Stimulated activated CD4-positive, alpha-beta T cell treated with anti-CD3 and anti-CD28 coated beads, Interleukin-1b, Interleukin-23, amount 100 ng/mL, for 1 hour (primary cell): ENCODE measurements at places on chromosomes 3 and 15.

DNA sequence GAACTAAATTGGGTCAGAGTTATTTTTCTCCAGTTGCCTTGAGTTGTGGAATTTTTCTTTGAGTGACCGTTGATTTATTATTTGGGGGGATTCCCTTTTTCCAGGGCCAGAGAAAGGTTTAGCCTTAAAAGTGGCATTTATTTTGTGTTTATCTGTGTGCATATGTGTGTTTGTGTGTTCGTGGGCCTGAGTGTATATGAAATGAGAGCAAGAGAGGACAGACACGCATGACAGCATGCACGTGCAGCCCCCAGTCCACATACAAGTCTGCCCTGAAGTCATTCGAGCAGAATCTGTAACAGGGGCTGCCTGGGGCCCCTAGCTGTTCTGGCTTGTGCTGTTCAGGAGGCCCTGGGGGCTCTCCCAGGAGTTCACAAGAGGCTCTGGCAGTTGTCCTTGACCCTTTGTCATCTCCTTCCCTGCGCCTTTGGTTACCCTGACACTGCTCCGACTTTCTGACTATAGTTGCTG lies 18.3 kb upstream of the TRAK1 start:
- DNase-seq, result no peak

GRCh38 chr3:190811775-190812480 lies 50.6 kb downstream of the GMNC start:
- DNase-seq, result no peak

DNA sequence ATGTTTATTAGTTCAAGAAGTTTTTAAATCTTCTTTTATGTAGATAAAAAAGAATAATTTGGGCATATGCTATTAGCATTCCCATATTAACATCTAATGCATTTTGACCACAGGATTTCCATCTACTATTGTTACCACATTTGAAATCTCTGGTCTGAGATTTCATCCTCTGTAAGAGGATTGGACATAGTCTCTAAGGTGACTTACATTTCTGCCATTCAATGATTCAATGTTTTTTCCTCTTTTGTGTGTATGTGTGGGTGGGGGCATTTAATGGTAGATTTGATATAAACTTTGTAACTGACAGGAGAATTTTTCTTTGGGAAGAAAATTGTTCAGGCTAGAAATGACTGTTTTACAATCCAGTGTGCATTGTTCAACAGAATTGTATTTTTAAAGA lies 307.3 kb upstream of the RBMS3 start:
- no peak for DNase-seq

DNA sequence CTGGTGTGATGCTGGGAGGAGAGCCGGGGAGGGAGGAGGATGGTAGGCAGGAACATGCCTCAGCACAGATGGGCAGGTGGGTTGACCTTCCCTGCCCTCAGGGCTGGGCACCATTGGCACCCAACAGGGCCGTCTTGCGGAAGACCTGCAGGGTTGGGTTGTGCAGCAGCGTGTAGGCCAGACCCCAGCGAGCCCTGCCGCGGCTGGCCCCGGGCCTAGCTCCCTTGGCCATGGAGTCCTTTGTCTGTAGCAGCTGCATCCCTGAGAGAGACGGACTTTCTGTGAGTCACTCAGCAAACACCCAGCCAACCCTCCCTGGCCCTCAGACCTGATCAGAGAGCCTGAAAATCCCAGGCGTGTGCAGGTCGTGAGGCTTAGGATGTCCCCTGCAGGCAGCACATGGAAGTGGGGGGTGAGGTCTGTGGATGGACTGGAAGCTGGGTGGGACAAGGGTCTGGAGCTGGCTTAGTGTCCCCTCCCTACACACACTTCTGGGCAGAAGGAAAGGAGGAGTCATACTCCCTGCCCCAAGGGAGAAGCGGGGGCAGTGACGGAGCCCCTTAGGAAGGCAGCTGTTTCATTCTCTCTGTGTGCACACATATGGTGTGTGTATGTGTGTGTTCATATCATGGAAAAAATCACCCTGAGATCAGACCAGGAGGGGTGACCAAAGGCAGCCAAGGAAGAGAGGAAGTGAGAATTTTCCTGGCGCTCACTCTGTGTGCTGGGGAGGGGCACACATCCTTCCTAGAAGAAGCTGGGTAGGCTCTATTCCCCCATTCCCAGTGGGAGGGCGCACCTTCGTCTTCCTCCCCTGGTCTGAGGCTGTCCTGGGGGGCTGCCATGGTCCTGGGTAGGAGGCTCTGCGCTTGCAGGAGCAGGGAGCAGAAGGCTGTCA lies 6.7 kb downstream of the ISLR start:
- DNase-seq, result no peak

- DNase-seq, result no peak
Measured at GRCh38 chr3:81951636-81952035, 190.2 kb upstream of the GBE1 start.

- DNase-seq, result no peak
Measured at GRCh38 chr3:111156517-111156916, 84.9 kb downstream of the NECTIN3 start.

- DNase-seq, result no peak
Measured at GRCh38 chr3:12349895-12350811, 61.3 kb downstream of the PPARG start.

GRCh38 chr3:5520237-5520636 lies 332.7 kb downstream of the EDEM1 start:
- no peak for DNase-seq
